ENCODE measurements at places on chromosomes 3 and 15. TPM values are rescaled to one million over a fixed set of nuclear protein-coding genes. Genes with fewer than 3 reads are reported as not detected.
A peak's percentile ranks its signal among the peaks of the same experiment; 100 is the strongest.

The CDHR4 gene
- total RNA-seq = not detected

GRCh38 chr15:67188551-67189218 lies 65.8 kb downstream of the AAGAB start:
- no peak for DNase-seq

DNA sequence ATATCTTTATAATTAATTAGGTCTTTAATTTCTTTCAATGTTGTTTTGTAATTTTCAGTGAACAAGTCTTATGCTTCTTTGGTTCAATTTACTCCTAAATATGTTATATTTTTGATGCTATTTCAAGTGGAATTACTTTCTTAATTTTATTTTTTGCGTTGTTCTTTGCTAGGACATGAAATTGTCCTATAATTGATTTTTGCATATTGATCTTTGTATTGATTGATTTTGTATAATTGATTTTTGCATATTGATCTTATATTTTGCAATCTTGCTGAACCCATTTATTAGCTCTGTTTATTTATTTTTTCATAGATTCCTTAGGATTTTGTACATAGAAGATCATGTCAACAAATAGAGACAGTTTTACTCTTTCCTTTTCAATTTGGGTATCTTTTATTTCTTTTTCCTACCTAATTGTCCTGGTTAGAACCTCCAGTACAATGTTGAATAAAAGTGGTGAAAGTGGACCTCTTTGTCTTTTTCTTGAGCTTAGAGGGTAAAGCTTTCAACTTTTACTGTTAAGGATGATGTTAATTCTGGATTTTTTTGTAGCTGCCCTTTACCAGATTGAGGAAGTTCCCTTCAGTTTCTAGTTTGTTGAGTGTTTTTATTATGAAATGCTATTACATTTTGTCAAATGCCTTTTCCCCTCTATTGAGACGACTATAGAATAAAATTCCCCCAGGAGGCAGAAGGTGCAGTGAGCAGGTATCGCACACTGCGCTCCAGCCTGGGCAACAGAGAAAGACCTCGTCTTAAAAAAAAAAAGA lies 36.8 kb upstream of the CCDC50 start:
- DNase-seq = no peak

DNA sequence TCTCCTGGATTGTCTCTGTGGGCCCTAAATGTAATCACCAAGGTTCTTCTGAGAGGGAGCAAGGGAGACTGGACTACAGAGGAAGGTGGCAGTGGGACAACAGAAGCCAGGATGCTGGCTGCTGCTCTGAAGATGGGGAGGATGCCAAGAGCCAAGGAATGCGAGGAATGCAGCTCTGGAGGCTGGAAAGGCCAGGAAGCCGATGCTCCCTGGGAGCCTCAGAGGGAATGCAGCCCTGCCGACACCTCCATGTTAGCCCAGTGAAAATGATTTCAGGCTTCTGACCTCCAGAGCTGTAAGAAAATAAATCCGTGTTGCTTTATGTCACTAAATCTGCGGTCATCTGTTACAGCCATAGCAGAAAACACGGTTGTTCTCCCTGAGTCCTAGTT lies 44.1 kb downstream of the UMPS start:
- no peak for DNase-seq

DNA sequence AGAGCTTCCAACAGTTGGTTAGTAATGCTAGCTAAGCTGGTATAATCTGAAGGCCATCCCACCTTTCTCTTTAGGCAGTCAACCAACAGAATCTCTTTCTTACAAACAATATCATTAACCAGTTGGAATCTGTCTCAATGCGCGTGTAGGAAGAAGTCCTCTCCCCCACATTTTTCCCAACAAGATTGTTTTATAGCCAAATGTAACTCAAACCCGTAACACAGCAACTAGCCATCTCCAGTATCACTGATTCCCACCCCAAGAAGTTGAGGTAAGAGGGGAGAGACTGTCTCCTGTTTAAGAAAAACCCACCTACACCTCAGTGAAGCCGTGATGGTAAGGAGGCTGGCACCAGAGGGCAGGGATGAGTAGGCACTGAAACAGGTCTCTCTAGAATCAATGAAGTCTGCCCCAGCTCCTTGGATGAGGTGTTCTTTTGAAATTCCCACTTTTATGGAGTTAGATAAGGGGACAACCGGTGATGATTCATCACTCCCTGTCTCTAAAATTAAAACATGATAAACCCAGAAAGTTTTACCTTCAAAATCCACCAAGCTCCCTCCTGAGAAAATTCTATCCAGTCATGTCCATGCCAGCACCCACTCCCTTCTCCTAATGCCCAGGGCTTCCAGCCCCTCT lies 30.9 kb downstream of the CDC25A start:
- DNase-seq = no peak

DNA sequence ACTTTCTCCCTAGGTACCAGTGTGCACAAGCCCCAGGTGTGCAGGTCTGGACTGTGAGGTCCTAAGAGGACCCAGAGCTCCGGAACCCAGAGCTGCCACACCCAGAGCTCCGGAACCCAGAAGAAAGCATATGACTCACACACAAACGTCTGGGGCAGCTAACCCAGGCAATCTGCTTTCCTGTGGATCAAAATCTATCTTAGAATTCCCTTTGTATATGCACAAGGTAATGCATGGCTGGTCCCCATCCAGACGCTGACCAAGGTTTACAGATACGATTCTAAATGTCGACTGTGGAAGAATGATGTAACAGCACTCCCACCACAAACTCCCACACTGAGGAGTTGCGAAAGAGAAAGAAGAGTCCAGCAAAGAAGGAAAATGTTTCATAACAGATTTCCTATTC lies 15.7 kb downstream of the KCNMB2 start:
- no peak for DNase-seq

The CORO2B gene
- total RNA-seq = 8.5 TPM

DNA sequence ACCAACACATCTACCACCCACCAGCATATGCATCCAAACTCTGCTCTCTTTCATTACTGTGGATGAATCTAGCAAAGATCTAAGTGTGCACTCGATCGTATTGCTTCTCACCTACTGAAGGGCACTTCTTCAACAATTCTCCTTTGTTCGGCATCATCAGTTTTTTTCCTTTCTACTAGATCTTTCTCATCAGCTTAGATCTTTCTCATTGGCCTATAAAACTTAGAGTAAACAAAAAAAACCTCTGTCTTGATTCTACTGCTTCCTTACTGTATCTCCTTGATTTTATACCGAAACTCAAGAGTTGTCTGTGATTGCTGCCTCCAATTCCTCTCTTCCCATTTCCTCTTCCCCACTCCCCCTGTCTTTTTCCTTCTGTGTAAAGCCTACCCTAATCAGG lies 36.1 kb upstream of the TIPARP start:
- DNase-seq = no peak

GRCh38 chr3:145623349-145623748 lies 537.6 kb downstream of the PLOD2 start:
- DNase-seq = no peak

- DNase-seq = no peak
These were observed 63.0 kb downstream of the ATP10A start for GRCh38 chr15:25799906-25800700.

- DNase-seq = no peak
These were observed 144.9 kb downstream of the EPHB1 start for GRCh38 chr3:134939978-134940377.

DNA sequence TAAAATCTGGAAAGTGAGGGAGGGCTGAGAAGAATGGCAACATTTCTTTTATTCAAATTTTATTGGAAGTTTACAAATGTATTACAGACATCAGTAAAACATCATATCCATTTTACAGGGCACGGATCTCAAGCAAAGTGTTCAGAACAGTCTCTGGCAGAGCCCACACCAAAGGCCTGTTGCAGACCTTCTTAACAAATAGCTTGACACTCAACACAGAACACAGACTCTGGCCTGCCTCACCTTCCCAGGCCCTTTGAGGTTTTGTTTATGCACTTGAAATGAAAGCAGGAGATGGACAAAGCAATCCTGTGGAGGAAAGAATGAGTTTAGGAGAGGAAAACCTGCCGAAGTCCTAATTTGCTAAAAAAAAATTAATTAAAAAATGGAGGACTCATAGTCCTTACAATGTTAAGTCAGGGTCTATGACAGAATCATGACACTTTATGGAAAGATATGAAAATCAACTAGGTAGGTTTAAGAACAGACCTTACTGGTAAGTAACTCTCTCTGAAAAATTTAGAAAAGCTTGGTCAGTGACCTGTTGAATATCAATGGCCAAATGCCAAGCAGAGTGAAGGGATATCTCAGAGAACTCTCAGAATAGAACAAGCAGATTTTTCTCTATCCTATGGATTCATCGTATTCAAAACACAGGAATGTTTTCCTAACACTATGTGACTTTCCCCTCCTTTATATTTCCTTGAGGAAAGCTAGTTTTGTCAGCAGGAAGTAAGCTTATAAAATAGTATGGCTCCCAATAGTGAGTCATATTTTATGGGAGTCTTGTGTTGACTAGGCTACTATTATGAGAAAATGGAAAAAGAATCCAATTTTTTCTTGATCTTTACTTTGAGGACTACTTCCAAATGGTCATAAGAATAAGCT lies 70.8 kb upstream of the PSMD6 start:
- no peak for DNase-seq

The ANKRD28 gene
- 23.6 TPM for total RNA-seq

DNA sequence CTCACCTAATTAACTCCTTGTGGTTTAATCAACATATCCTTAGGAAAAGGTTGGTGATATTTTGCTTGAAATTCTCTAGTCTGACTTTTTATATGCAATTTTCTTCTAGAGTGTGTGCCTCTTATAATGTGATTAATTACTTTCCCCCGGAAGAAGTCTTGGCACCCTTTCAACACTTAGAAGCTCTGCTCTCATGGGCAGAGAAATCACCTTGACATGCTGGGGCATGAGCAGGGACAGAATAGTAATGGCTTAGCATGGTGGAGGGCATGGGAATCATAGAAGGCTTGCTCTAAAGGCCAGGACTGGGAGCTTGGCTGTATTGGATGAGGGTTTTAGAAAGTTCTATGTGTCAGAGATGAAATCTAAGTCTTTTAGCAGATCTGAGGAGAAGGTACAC lies 293.5 kb downstream of the AGBL1 start:
- no peak for DNase-seq

- DNase-seq = no peak
These were observed 889.8 kb upstream of the NR2F2 start for GRCh38 chr15:95440712-95441111.

The SQOR gene
- total RNA-seq = 21.5 TPM

DNA sequence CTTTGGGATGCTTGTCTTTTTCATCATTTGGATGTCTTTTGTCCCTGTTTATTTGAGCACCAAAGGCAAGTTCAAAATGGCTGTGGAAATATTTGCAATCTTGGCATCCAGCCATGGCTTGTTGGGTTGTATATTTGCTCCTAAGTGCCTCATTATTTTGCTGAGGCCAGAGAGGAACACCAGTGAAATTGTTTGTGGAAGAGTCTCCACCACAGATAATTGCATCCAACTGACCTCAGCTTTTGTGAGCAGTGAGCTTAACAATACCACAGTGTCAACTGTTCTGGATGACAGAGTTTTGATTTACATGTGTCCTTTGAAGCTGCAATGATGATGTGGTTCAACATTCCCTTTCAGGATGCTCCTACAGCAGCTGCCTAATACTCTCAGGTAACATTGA lies 83.0 kb upstream of the KCNAB1 start:
- no peak for DNase-seq

- DNase-seq = no peak
These were observed 118.0 kb downstream of the ABI3BP start for GRCh38 chr3:100875239-100875638.

The CCDC54 gene
- not detected for total RNA-seq

DNA sequence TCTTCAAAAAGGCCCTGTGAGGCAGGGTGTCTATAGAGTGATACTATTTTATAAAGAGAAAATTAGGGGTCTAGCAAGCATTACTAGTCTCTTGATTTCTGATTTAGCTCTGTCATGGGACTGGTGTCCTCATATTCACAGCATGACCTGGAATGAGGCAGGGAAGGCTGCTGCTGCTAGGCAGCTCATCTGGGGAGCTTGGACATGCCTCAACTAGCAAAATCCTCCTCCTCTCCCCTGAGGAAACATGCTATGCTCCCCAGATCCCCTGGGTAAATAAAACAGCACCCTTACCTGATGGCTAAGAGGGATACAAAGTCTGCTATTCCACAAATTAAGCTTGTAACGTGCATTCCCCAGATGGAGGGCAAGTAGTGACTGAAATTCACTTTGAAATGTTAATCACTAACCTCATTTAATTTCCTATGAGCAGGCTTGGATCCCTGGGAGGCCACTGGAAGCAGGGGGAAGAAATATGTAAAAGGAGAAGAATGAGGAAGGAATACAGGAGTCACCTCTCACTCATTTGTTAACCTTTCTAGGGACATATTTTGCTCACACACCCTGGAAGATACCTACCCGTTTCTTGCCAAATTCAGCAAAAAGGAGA lies 709.4 kb downstream of the SQOR start:
- no peak for DNase-seq

GRCh38 chr3:100871306-100871705 lies 121.9 kb downstream of the ABI3BP start:
- DNase-seq = no peak

- DNase-seq = peak; percentile 61
These were observed 533.0 kb upstream of the SEMA6D start for GRCh38 chr15:47184003-47184907.

The TNNC1 gene
- 9,051 TPM for total RNA-seq

Measured in Right ventricle myocardium inferior (tissue), 1 donor.